ENCODE measurements at places on chromosomes 4 and X.

GRCh38 chr4:41142376-41143310 is 71.7 kb downstream of the APBB2 start:
- DNase-seq, result peak; percentile 71

GRCh38 chrX:23901805-23902204 is 5.9 kb downstream of the APOO start:
- peak; percentile 71 for DNase-seq

DNA sequence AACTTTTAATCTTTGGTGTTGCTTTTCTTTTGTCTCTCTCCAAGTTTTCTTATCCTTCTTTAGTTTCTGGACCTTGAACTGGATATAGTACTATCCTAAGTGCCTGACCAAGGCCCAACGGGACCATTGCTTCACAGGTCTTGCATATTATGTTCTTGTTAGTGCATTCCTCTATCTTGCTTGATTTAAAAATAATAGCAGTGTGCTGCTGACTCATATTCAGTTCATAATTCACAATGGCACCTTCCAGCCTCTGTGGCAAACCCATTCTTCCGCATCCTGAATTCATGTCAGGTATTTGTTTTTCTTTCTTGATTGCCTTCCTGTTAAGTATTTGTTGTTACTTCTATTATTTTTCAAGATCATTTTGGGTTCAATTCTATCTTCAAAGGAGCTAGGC is 197.1 kb upstream of the GIMD1 start:
- no peak for DNase-seq

DNA sequence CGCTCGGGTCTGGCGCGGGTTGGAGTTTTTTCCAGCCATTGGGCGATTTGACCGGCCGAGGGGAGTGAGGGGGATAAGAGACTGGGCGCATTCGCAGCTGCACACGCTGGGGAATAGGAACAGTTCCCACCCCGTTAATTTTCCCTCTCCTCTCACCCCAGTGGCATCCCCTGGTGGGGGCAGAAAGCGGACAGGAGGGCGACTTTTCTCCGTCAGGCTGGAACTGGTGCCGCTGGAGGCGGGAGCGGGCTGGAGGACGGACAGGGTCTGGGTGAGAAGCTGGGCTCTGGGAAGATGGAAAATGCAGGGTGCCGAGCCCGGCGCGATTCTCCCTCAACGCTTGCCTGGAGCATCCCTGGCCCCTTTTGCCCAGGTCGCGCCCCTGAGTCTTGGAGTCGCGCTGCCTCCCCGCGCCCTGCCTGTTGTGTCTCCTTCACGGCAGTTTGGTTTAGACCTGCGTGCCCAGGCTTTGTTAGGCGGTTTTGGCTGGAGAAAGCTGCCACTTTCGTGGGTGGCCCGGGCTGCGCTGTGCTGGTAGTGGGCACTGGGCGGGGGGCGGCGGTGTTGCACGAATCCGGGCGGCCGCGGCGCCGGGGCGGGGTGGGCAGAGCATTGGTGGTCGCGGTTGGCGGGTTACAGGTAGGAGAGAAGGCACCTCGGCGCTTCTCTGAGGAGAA is 2.0 kb downstream of the ADGRL3 start:
- DNase-seq, result no peak

DNA sequence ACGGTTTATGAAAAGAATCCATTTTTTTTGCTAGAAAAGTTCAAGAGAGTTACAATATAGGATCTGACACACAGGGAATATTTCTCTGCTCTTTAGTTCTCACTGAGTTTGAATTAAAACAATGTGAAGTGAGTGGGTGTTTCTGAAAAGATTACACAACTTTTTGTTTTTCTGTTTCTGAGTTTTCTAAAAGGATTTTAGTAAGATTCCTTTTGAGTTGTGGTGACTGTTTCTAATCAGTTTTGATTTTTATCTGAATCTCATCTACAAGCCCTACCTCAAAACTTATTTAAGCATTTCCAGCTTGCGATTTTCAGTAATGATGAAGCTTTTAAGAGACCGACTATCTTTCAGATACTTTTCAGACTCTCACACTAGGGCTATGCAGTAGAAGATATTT is 141.7 kb downstream of the GPAT3 start:
- no peak for DNase-seq

- peak; percentile 42 for DNase-seq
These were observed 108.9 kb downstream of the SYNPO2 start for GRCh38 chr4:118997601-118998000.

- DNase-seq, result peak; percentile 72
These were observed 83.8 kb upstream of the C1QTNF7 start for GRCh38 chr4:15344041-15344440.

DNA sequence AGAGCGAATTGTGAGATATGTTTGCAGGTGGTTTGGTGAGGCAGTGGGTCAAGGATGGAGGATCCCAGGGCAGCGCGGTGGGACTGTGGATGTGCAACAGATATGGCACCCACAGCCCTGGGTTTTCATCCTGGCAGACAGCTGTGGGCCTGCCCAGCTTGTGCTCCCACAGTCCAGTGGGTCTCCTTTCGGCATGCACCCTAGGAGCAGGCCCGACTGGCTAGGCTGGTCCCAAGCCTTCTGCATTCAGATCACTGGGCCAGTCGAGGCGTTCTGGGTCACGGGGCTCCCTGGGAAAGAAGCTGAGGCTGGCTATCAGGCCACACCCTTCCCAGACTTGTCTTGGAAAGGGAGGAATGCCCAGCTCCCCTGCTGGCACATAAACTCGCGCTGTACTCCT is 2289.6 kb downstream of the ARAP2 start:
- no peak for DNase-seq

DNA sequence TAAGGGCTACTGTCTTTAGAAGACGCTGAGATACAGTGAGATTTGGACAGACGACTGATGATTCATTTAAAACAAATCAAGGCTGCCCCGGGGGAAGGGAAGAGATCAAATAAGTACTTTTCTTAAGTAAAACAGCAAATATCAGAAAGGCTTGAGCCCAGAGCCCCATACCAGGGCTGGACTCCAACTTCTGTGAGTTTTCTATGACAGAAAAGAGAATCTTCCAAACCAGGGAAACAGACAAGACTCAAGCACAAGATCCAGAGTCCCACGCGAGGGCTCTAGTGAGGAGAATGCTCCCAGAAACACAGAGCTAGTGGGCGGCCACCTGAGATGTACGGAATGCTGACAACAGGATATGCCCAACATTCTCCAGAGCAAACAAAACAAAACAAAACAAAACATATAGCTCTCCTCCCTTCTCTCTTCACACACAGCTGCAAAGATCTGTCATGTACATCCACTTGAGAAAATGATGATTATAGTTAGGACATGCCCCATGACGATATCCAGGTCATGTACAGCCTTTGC is 13.1 kb downstream of the ACSL1 start:
- no peak for DNase-seq

- peak; percentile 32 for DNase-seq
These were observed 162.2 kb downstream of the DCHS2 start for GRCh38 chr4:154329268-154329868.

DNA sequence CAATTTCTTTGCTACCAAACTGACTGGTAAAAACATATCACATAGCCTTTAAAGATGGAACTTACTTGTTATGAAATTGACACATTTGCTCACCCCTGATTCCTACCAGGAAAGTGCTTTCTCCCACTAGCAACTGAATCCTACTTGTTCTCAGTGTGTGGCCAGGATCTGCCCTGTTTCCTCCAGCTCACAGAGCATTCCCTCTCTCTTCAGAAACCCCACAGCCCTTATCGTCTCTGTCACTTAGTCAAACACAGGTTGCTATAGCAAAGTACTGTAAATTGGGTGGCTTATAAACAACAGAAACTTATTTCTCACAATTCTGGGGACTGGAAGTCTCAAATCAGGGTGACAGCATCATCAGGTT is 265.2 kb upstream of the BOD1L1 start:
- no peak for DNase-seq

GRCh38 chrX:51851507-51852085 is 41.8 kb upstream of the MAGED1 start:
- DNase-seq, result no peak

DNA sequence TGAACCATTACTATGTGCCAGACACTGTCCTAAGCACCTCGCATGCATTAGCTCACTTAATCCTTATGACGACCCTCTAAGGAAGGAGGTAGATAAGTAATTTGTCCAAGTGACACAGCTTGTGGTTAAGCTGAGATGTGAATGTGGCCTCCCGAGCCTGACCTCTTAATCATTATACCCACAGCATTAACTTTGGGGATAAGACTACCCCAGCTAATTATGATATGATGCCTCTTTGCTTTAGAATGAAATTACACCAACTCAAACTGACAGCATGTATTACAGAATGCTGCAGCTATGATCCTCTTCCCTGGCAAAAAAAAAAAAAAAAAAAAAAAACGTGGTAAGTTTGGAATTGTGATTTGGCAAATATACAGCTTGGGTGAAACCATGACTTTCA is 53.5 kb downstream of the APBB2 start:
- DNase-seq, result peak; percentile 74

DNA sequence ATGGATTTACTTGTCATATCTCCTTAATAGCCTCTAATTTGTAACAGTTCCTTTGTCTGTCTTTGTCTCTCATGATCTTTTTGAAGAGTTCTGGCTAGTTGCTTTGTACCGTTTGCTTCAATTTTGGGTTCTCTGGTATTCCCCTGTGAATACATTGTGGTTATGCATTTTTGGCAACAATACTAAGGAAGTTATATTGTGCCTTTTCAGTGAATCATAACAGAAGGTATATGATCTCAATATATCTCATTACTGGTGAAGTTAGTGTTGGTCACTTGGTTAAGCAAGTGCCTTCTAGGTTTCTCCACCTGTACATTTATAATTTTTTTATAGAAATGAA is 48.6 kb downstream of the DCLK2 start:
- DNase-seq, result peak; percentile 89

GRCh38 chr4:183035726-183036415 is 63.2 kb upstream of the WWC2 start:
- no peak for DNase-seq

GRCh38 chr4:53920116-53920515 is 144.3 kb downstream of the CHIC2 start:
- peak; percentile 36 for DNase-seq

GRCh38 chr4:172892300-172892699 is 276.3 kb upstream of the GALNT7 start:
- DNase-seq, result no peak

- DNase-seq, result no peak
These were observed 168.1 kb downstream of the VSIG4 start for GRCh38 chrX:65871671-65872311.

DNA sequence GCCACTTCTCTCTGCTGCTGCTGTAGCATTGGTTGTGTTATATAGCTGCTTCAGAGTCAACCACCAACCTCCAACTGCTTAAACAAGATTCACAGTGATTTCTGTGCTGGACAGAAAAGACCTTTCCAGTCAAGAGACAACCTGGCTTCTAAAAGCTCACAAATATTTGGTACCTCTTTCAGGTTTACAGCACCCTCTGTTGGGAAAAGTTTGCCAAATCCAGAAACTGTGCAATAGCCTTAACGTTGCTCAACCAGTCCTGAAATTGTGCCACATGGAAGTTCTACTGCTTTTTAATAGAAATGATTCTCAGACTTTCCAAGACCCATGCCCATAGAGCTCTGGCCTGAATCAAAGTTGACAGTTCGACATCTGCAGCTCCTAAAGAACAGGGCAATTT is 842.1 kb upstream of the HTR2C start:
- DNase-seq, result peak; percentile 23

GRCh38 chrX:118633530-118633929 is 93.9 kb upstream of the IL13RA1 start:
- DNase-seq, result no peak

GRCh38 chr4:6962211-6963041 is 52.8 kb downstream of the TBC1D14 start:
- no peak for DNase-seq

GRCh38 chr4:122481766-122482405 is 25.4 kb upstream of the IL2 start:
- DNase-seq, result peak; percentile 36

DNA sequence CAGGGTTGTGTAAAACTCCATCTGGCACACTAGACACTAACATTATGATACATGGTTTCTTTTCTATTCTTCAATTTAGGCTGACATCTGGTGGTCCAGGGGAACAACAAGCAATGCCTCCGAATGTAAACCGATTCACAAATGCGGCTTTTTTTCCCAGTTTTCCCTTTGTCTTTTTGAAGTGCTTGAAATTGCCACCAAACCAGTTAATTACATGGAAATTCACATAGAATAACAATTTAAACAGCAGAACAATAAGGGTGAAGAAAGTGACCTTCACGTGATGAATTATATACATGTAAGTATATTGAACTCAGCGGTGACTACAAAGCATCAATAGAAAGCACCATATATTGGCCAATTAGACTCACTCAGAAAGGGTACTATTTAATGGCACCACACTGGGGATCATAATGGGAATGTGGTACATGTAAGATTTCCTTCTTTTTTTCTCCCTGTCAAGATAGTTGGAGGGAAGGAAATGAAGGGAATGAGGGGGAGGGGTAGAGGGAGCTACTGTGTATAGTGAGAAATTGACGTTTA is 103.9 kb downstream of the MMRN1 start:
- DNase-seq, result no peak

- DNase-seq, result no peak
These were observed 395.5 kb downstream of the ARHGAP24 start for GRCh38 chr4:85870298-85871083.
